ENCODE measurements at places on chromosomes 3 and 15. TPM values are rescaled to one million over a fixed set of nuclear protein-coding genes. Genes with fewer than 3 reads are reported as not detected.

- no peak for DNase-seq
Measured at GRCh38 chr15:85764649-85765277, 30.0 kb downstream of the KLHL25 start.

DNA sequence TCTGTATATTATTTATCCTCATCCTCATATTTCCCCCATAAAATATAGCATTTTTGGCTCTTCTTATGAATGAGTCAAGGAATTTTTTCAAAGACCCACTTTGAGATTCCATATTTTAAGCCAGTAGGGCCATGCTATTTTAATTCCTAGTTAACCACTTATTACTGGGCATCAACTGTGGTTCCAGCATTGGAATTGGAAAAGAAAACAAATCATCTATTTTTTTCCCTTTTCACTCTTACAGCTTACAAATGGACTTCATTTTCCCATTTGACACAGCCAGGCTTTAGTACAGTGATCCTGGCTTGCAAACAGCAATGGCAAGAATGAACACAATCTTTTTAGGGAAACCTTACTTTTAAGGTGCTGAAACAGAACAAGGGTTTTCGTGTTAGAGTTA is 19.4 kb upstream of the PLCL2 start:
- no peak for DNase-seq

GRCh38 chr15:98865397-98866339 is 141.9 kb downstream of the PGPEP1L start:
- DNase-seq = peak; percentile 63

Gene THOC7
- total RNA-seq = 71.4 TPM

DNA sequence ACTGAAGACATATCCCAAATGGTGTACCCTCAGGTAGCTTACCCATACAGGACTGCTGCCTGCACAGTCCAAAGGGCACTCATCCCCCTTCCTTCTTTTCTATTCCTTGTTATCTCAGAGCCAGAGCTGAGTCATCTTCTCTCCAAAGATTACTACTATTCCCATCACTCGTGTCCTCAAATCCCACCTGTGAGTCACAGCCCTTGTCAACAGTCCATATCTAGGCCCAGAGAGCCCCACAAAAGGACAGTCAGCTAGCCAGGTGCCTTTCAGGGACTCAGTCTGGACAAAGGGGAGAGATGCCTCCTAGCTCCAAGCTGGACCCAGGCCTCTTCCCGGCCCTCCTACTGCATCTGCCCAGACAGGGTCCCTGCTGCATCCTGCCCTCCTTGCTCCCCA is 11.0 kb downstream of the PARP16 start:
- DNase-seq = no peak

GRCh38 chr15:73021139-73021621 is 31.1 kb upstream of the NEO1 start:
- DNase-seq = peak; percentile 65

Gene PROS1
- total RNA-seq = 1.3 TPM

Gene CD96
- total RNA-seq = not detected

GRCh38 chr15:37112171-37112570 is 11.8 kb upstream of the MEIS2 start:
- DNase-seq = no peak

DNA sequence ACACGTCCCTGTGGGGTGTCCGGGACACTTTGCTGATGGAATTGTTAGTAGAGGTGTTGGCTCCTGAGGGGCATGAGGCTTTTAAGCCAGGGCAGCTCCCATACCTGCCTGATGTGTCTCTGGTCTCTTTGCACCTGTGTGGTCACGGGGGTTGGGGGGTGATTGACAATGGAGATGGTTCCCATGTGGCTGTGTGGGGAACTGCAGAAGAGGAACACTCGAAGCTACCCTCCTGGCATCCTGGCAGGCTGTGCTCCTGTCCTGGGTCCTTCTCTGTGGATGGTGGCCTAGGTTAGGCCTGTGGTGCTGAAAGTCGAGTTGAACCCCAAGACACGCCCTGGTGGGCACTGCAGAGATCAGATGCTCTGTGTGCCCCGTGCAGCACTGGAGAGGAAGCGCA is 73.4 kb downstream of the HMCES start:
- DNase-seq = peak; percentile 54

Gene NR1I2
- total RNA-seq = not detected

Gene NTRK3
- 2.4 TPM for total RNA-seq

DNA sequence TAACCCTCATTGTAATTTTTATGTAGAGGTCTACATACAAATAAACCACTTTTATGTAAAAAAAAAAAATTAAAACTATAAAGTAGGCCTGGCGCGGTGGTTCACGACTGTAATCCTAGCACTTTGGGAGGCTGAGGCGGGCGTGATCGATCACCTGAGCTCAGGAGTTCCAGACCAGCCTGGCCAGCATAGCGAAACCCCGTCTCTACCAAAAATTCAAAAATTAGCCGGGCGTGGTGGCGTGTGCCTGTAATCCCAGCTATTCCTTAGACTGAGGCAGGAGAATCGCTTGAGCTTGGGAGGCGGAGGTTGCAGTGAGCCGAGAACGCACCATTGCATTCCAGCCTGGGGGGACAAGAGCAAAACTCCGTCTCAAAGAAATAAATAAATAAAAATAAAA is 766 bp upstream of the SLC12A6 start:
- DNase-seq = no peak

GRCh38 chr3:144810160-144810559 is 838.5 kb downstream of the DIPK2A start:
- DNase-seq = no peak

DNA sequence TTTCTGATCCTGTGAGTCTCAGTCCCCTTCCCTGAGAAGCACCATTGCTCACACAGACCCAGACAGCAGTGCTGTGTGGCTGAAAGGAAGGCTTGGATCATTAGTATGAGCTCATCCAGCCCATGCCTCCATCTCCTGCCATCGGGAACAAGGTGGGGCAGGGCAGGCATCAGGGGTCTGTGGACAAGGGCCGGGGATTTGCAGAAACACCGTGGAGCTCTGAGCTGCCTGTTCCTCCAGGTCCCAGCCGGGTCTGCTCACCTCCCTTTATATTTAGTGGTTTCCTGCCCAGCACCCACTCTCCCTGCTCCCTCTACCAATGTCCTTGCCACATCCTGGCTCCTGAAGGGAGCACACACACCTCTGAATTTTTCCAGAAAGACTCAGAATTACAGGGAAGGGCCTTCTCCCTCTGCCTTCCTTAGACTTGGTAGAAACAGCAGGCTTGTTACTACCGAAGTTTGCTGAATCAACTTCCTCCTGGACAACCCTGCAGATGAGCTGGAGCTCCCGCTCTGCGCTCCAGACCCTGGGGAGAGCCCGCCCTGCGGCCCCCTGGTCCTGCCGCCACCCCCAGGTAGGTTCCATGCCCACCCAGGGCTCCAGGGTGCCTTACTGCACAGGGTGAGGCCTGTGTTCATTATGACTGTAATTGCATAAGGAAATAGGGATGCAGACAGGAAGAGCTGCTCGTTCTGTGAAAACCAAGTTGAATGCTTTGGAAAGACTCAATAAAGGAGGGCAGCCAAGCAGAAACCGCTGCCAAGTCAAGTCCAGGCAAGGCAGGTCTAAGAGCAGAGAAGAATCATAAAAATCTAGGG is 128.1 kb downstream of the NSMCE3 start:
- peak; percentile 23 for DNase-seq

GRCh38 chr3:47017504-47018268 is 38.2 kb downstream of the NBEAL2 start:
- peak; percentile 29 for DNase-seq

DNA sequence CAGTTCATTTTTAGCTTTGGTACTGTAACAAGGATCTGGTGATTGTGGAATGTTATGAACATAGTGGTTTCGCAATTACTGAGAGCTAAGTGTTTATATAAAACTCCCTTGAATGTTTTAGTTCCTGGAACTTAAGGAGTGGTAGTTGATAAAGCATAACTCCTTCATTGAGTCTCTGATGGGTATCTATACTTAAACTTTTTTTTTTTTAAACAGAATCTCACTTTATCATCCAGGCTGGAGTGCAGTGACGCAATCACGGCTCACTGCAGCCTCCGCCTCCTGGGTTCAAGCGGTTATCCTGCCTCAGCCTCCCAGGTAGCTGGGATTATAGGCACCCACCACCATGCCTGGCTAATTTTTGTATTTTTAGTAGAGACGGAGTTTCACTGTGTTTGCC is 11.3 kb downstream of the PRKCI start:
- no peak for DNase-seq

Gene MLF1
- total RNA-seq = 20.4 TPM

DNA sequence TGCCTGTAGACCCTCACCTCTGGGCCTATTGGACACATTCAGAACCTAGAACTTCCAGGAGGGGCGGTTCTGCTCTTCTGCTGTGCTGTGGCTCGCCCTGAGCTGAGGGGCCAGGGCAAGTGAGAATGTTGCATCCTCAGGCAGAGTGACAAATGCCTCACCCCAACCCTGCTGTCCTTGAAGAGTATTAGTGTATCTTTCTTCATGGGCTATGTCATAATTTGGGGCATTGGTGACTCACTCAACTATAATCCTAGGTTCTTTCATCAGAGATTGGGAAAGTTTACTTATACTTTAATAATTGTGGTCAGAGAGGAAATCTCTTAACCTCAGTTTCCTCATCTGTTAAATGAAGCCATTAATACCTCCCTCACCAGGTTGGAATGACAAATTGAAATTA is 143.8 kb downstream of the SV2B start:
- no peak for DNase-seq

DNA sequence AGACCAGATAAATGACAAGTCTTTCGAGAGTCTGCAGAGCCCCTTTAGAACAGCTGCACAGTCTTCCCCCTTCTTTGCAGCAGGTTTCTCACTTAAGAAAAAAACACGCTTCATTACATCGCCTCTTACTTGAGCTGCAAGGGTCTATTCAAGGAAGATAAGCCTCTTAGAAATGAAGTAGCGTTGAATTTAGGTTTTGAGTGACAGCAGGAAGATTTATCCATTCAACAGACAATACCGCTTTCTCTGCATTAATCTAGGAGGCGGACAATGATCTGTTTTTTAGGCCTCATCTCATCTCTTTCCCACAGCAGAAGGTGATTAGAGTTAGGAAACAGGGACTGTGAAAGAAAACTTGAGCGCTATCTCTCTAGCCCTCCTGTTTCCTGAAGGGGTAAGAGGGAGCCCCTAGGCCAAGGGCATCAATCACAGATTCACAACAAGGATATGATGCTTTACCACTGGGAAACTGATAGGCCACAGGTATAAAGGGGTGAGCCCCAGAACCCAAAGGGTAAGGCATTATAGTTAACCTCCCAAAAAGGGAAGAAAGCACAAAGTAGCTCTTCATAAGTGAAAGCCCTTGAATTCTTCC is 84.3 kb downstream of the MECOM start:
- no peak for DNase-seq

- DNase-seq = no peak
Measured at GRCh38 chr3:68274286-68274685, 619.9 kb upstream of the SUCLG2 start.

DNA sequence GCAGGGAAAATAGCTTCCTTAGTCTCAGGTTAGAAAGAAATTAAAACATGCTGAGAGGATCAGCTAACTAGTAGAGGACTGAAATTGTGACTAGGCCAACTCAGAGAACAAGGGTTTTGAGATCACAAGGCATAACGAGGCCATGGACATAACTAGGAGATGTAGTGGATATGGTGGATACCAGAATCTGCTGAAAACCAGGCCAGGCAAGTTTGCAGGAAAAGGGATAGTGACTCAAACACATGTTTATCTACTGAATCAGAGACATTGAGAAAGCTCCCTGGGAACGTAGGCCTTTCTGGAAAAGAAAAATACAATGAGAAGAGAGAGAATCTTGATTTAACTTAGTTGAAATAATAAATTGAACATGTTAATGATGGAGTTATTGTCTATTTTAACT is 326.5 kb upstream of the GBE1 start:
- DNase-seq = no peak

DNA sequence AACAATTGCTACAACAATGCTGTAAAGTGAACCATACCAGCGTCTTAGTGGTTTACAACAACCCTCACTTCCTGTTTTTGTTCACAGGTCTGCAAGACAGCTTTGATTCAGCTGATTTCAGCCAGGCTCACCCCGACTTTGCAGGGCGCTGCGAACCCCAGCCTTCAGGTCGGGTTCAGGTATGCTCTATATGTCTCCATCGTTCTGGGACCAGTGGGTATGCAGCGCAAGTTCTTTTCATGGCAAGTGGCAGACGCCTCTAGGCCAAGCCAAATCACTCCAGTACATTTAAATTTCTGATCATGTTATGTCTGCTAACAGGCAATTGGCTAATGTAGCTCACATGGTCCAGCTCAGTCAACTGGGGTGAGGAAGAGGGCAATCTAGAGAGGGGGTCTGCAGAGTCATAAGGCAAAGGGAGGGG is 52.4 kb upstream of the RGMA start:
- DNase-seq = no peak

Gene FOXL2
- total RNA-seq = 0.22 TPM

All from H9 (cell line).